Left forelimb (tissue), 1 donor: ENCODE measurements at places on chromosomes 5 and 9.

GRCh38 chr9:99108131-99108530 is 3.2 kb downstream of the TGFBR1 start:
- DNase-seq, result no peak

DNA sequence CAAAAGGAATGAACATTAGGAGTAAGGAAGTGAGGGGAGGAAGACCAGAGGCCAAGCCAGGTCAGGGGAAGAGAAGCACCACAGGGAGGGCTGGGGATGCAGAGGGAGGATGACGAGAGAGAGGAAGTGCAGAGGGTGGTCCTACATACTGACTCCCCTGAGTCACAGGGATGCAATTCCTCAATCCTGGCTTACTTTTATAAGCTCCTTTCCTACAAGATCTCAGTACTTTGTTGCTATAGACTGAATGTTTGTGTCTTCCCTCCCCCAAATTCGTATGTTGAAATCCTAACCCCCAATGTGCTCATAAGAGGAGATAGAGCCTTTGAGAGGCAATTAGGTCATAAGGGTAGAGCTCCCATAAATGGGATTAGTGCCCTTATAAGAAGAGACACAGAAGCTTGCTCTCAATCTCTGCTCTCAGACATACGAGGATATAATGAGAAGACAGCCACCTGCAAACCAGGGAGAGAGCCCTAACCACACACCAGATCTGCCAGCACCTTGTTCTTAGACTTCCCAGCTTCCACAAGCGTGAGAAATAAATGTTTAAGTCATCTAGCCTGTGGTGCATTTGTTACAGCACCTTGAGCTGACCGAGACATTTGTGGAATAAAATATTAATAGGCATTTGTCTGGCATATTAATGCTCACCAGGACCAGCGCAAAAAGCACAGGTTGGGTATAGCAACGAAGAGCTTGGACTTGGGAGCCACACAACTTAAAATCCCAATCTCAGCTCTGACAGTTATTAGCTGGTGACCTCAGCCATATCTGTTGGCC is 33.4 kb downstream of the GCNT4 start:
- DNase-seq, result no peak

DNA sequence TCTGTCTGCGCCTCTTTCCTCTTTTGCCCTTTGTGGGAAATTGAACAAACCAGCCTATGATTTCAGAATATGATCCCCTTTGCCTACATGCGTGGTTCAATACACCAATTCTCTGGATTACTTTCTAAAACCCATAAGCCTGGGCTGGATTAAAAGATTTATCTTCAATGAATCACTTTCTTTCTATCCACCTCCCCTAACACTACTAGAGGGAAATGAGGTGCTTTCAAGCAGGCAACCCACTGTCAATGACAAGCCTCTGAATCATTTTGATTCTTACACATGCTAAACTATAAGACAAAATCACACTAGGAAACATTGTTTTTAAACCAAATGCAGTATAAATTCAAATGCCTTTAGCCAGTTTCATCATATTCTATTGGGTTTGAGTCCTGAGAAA is 257.5 kb downstream of the AGTPBP1 start:
- DNase-seq, result no peak

DNA sequence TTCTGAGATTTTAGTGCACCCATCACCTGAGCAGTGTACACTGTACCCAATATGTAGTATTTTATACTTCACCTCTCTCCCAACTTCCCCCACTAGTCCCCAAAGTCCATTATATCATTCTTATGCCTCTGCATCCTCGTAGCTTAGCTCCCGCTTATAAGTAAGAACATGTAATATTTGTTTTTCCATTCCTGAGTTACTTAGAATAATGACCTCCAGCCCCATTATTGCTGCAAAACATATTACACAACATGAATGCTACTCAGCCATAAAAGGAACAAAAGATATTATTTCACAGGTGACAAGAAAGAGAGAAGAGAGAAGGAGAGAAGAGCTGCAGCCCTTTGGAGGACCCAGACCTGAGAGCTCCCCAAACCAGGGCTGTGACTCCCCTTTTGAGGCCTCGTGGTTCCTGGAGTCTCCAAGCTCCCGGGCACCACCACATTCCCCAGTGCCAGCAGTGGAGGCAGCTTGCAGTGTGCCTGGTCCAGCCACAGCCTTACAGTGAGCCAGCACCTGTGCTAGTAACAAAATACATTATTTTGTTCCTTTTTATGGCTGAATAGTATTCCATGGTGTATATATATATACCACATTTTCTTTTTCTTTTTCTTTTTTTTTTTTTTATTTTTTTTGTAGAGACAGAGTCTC is 194.5 kb upstream of the DAB2 start:
- no peak for DNase-seq

- no peak for DNase-seq
These were observed 947 bp upstream of the MARCHF3 start for GRCh38 chr5:127031147-127031862.

DNA sequence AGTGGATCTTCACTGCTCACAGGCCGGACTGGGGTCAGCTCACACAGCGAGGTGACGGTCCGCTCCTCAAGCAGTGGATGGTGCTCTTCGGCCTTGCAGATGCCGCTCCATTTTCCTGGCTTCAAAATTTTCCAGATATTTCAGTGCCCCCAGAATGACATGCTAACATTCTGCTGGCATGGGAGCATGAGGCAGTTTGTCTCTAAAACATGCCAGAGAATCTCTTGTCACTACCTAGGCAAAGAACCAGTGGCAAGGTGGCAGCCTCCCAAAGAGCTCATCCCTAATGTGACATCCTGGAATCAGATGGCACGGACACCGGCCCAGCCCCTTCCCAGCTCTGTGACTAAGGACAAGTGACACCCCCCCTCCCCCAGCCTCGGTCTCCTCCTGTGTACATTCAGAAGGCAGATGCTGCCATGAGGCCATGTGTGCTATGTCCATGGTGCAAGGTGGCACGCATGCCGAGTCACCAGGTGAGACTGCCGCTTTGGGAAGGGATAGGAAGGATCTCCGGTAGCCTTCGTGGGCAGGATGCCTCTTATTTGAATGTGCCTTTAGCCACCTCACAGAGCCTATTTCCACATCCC is 2.7 kb downstream of the S1PR3 start:
- DNase-seq, result no peak

- DNase-seq, result no peak
These were observed 412.9 kb downstream of the ZSWIM6 start for GRCh38 chr5:61744690-61745619.

DNA sequence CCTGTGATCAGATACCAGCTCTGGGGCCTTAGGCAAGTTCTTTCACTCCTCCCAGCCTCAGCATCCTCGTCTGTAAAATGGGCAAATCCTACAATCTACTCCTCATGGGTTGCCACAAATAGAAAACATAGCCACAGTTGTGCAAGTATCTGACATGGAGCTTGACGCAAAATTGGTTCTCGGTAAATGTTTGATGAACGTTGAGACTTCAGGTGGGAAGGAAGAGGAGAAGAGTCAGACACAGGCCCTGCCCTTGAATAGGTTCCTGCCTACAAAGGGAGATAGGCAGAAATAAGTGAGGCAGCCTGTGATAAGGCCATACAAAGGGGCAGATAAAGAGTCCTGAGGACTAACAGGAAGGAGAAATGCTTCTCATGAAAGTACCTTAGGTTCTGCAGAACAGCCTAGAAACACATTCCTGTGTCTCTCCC is 26.1 kb upstream of the CPEB4 start:
- DNase-seq, result peak; percentile 38

- no peak for DNase-seq
These were observed 2.5 kb downstream of the PDCD1LG2 start for GRCh38 chr9:5512658-5513452.

GRCh38 chr9:37509536-37509935 is 23.8 kb downstream of the POLR1E start:
- DNase-seq, result no peak

GRCh38 chr9:117412841-117413240 is 2.0 kb downstream of the ASTN2 start:
- no peak for DNase-seq

DNA sequence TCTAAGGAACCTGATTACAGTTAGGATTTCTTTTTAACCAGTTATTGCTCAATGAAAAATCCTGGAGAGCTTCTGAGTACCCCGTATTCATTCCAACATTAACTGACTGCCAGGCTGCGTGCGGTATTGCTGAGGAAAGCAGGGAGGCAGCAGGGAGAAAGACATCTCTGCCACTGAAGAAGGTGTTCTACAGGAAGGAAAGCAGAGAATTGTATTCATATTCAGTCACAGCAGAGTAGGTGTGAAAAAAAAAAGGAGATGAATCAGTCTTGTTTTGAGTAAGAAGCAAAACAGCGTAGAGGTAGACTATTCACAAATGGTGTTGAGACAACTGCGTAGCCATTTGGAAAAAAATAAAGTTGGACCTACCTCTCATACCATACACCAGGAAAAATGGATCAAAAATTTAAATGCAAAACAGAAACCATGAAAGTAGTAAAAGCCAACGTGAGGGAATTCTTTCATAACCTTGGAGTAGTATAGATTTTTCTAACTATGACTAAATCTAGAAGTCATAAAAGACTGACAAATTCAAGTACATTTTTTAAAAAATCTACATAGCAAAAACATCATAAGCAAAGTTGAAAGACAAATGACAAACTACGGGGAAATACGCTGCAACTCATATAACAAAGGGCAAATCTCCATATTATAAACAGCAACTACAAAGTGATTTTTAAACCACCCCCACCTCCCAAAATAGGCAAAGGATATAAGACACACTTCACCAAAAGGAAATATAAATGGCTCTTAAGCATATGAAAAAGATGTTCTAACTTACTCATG is 9.9 kb upstream of the NR4A3 start:
- no peak for DNase-seq

- no peak for DNase-seq
These were observed 89.6 kb upstream of the BASP1 start for GRCh38 chr5:17127743-17128231.
